Upper lobe of right lung (tissue), 1 donor: ENCODE measurements at places on chromosomes 6 and 20.

DNA sequence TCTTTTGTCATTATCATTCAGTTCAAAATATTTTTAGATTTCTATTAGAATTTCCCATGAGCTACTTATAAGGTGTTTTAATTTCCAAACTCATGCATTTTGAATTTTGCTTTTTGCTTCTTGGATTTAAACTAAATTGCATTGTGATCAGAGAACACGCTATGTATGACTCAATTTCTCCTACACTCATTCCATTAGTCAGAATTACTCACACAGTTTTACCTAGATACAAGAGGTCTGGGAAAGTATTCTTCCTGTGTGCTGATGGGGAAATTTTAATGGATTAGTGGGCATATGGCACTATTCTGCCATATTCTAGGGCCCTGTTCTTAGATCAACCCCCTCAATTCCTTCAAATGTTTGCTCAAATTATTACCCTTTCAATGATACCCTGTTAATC lies 49.9 kb upstream of the BMP5 start:
- no peak overlapping the region for H3K4me3 ChIP-seq
- H3K27me3 ChIP-seq = no peaks in the 10 kb centered on the region
- H3K27ac ChIP-seq = no peak overlapping the region
- H3K36me3 ChIP-seq = no peaks in the 10 kb centered on the region

- no peaks in the 10 kb centered on the region for H3K36me3 ChIP-seq
- no peaks in the 10 kb centered on the region for H3K27me3 ChIP-seq
- DNase-seq = no peak
Observed at GRCh38 chr6:45759472-45759810, 256.2 kb downstream of the CLIC5 start.

GRCh38 chr20:15886250-15886649 lies 687.0 kb downstream of the KIF16B start:
- no peak overlapping the region for H3K27ac ChIP-seq
- DNase-seq = no peak
- H3K4me3 ChIP-seq = no peak overlapping the region
- H3K4me1 ChIP-seq = no peaks in the 10 kb centered on the region
- no peaks in the 10 kb centered on the region for H3K27me3 ChIP-seq

DNA sequence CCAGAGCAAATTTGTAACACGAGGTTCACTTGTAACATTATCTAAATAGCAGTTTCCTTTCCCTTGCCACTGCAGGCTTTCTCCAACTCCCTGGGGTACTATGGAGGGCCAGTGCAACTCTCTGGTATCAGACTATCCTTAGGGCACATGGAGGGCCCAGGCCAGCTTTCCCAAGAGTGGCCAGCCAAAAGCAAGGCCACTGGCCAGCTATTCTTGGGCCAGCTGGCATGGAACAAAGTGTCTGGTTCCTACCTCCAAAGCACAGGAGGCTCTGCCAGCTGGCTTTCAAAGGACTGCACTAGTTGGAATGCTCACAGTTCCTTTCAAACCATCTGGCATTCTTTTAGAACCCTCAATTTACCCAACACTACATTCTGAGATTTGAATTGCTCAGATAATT lies 8.7 kb downstream of the RNF24 start:
- H3K27me3 ChIP-seq = no peaks in the 10 kb centered on the region
- no peak for DNase-seq
- H3K4me3 ChIP-seq = no peak overlapping the region
- no peak overlapping the region for H3K27ac ChIP-seq

GRCh38 chr6:54541541-54541940 lies 233.3 kb downstream of the TINAG start:
- no peaks in the 10 kb centered on the region for H3K4me1 ChIP-seq
- no peak overlapping the region for H3K27ac ChIP-seq
- no peak overlapping the region for H3K4me3 ChIP-seq
- H3K36me3 ChIP-seq = no peaks in the 10 kb centered on the region

GRCh38 chr6:35585658-35586057 lies 73.0 kb upstream of the TULP1 start:
- peaks cover 43% of the 10 kb centered on the region for H3K4me1 ChIP-seq
- no peak overlapping the region for H3K4me3 ChIP-seq
- no peaks in the 10 kb centered on the region for H3K27me3 ChIP-seq
- H3K27ac ChIP-seq = peak overlapping the region; percentile 39
- DNase-seq = no peak
- peaks cover 80% of the 10 kb centered on the region for H3K36me3 ChIP-seq

- H3K4me3 ChIP-seq = no peak overlapping the region
- no peak for DNase-seq
- H3K27me3 ChIP-seq = no peaks in the 10 kb centered on the region
- no peaks in the 10 kb centered on the region for H3K4me1 ChIP-seq
Observed at GRCh38 chr6:1789092-1789491, 179.4 kb downstream of the FOXC1 start.

GRCh38 chr20:51563486-51564332 lies 21.2 kb upstream of the NFATC2 start:
- no peak for DNase-seq
- H3K27ac ChIP-seq = peak overlapping the region; percentile 42
- H3K4me1 ChIP-seq = peaks cover 32% of the 10 kb centered on the region
- H3K4me3 ChIP-seq = no peak overlapping the region

DNA sequence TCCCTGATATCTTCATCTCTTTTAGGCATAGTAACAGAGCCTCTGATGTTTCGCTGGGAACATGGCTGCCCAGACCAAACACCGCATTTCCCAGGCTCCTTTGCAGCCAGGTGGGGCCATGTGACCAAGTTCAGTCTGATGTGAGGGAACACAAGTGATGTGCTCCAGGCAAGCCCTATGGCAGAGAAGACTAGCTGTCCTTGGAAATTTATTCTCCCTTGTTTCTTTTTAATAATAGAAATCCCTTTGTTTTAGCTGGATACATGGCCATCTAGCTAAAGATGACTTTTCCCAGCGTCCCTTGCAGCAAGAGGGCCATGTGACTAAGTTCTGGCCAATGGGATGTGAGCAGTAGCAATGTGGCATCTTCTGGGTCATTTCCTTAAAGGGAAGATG lies 30.8 kb downstream of the SLC2A10 start:
- H3K36me3 ChIP-seq = no peaks in the 10 kb centered on the region
- no peak overlapping the region for H3K4me3 ChIP-seq
- H3K4me1 ChIP-seq = no peaks in the 10 kb centered on the region
- no peak overlapping the region for H3K27ac ChIP-seq
- DNase-seq = no peak

GRCh38 chr6:25171301-25171700 lies 107.9 kb upstream of the CARMIL1 start:
- H3K4me1 ChIP-seq = peaks cover 38% of the 10 kb centered on the region
- H3K27ac ChIP-seq = no peak overlapping the region
- H3K36me3 ChIP-seq = no peaks in the 10 kb centered on the region
- DNase-seq = no peak
- no peak overlapping the region for H3K4me3 ChIP-seq

DNA sequence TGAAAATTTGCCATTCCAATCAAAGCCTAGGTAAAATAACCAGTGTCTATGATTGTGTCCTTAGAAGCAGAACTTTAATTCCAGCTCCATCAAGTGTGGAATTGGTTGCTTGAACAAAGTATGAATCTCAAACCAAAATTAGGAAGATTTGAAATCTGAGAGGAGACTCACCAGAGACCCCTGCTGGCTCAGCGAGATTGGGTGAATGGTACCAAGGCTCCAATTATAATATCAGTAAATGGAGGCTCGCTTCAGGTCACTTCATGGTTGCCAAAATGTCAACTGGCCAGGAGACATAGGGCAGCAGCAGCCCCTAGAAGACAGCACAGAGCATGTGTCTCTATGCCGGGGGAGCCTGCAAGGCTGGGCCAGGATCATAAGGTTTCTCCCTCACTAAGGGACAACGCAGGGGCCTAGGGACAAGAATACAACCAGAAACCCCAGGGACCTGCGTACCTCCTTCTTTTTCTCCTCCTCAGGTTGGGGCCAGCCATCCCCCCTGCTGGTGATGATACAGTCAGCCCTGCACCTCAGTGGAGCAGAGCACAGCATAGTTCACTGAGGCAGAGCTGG lies 14.0 kb downstream of the RBL1 start:
- H3K36me3 ChIP-seq = no peaks in the 10 kb centered on the region
- DNase-seq = no peak
- H3K27ac ChIP-seq = no peak overlapping the region
- H3K4me3 ChIP-seq = no peak overlapping the region
- H3K4me1 ChIP-seq = no peaks in the 10 kb centered on the region

GRCh38 chr6:123640567-123641187 lies 3.9 kb upstream of the TRDN start:
- no peak for DNase-seq
- no peaks in the 10 kb centered on the region for H3K27me3 ChIP-seq
- H3K4me3 ChIP-seq = no peak overlapping the region
- no peaks in the 10 kb centered on the region for H3K4me1 ChIP-seq

DNA sequence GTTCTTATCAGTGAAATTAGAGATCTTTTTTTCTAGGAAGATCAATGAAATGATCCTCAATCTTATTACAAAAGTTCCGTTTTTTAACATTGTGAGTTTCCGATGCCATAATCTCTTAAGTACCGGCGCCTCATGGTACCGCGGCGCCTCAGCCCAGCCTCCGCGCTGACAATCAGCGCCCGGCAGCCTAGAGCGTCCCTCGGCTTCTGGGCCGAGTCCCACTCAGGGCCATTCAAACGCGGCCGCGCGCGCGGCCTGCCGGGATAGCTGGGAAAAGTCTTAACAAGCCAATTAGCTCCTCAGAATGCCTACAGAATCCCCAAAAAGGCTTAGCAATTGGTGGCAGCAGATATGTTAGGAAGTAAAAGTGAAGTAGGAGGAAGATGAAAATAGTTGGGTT lies 204.8 kb downstream of the ADGB start:
- H3K27ac ChIP-seq = no peak overlapping the region
- H3K27me3 ChIP-seq = no peaks in the 10 kb centered on the region
- no peaks in the 10 kb centered on the region for H3K4me1 ChIP-seq
- peak; percentile 62 for DNase-seq

GRCh38 chr6:56541030-56541600 lies 101.6 kb downstream of the DST start:
- H3K27me3 ChIP-seq = no peaks in the 10 kb centered on the region
- H3K36me3 ChIP-seq = peaks cover 4% of the 10 kb centered on the region
- H3K4me3 ChIP-seq = peak overlapping the region; percentile 60

DNA sequence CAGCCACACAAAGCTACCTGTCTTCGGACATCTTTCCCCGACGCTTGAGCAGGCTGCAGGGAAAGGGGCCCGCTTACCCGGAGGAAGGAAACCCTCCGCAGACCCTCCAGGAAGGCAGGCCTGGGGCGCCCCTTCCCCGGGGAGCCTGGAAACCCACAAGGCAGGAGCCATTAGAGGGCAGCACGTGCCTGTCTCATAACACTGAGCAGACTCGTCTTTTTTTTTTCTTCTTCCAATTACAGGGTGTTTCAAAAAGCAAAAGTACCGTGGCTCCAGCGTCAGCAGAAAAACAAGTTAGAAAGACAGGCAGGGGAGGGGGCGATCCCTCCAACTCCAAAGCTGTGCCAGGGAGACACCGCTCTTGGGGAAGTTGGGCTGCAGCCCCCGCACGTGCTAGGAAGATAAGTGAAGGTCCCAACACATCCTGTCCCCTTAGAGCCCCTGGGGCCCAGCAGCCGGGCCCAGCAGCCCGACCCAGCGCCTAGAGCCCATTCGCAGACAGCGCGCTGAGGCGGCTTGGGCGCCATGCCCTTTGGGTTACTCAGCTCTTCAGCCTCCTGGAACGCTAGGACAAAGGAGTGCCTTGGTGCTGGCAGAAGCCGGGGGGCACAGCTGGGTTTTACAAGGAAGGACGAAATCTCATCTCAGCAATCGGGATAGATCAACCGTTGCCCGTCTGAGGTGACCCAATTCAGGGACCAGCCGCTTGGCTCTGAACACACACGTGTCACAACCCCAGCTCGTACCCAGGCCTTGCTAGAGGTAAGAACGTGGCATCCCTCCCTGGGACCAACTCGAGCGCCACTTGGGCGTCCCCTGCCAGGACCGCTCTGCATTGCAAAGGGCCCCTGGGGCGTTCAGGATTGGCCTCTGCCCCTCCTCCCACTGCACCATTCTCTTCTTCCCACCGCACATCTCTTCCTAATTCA lies 136.3 kb downstream of the LY86 start:
- H3K27ac ChIP-seq = peak overlapping the region; percentile 93
- peaks cover 34% of the 10 kb centered on the region for H3K4me1 ChIP-seq
- H3K27me3 ChIP-seq = no peaks in the 10 kb centered on the region
- peak; percentile 85 for DNase-seq
- H3K4me3 ChIP-seq = peak overlapping the region; percentile 43

DNA sequence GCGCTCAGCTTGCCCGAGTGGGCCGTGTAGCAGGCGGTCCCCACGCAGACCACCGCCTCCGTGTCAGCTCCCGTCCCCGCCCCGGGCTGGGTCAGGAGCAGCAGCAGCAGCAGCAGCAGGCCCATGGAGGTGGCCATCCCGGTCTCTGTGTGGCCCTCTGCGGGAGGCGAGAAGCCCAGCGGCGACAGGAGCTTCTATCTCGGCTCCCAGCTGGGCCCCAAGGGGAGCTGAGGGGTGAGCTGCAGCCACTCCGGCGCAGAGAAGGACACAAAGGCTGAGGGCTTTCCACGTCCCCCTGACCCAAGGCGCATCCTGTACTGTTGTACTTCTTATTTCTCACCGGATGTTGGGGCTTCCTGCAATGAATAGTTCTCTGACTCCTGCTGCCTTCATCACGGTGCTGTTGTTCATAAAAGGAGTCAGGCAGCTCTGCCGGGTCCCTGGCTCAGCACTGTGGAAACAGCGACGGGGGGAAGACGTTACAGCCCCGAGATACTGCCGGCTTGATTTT lies at the start of gene CD93:
TSS of gene CD93 (minus strand) at position 269 of the 511 bp plus-strand sequence. CDS start at position 137, 132 bp downstream.
- H3K36me3 ChIP-seq = no peaks in the 10 kb centered on the region
- no peak for DNase-seq
- H3K27me3 ChIP-seq = no peaks in the 10 kb centered on the region
- H3K4me3 ChIP-seq = peak within 1 kb of the TSS; percentile 50
- H3K4me1 ChIP-seq = peaks cover 20% of the 10 kb centered on the region

DNA sequence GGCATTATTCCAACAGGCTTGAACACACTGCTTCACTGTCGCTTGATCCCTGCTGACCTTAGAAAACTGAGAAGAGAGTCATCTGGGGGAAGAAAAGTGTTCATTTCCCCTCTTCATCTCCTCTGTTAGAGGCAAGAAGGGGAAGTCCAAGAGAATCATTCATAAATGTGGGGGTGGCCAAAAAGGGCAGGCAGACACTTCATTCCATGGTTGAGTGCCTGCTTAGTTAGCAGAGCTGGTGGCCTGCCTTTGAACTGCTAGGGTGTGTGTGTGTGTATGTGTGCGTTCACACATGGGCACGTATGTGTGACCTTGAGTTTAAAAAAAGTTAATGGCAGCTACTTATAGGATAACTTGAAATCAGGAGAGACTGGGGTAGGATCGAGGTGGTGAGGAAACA lies 39.4 kb upstream of the RFPL4B start:
- no peaks in the 10 kb centered on the region for H3K36me3 ChIP-seq
- H3K27ac ChIP-seq = no peak overlapping the region
- H3K27me3 ChIP-seq = no peaks in the 10 kb centered on the region
- DNase-seq = no peak
- no peak overlapping the region for H3K4me3 ChIP-seq
- H3K4me1 ChIP-seq = peaks cover 6% of the 10 kb centered on the region
